ENCODE measurements at places on chromosomes 2 and 18.

DNA sequence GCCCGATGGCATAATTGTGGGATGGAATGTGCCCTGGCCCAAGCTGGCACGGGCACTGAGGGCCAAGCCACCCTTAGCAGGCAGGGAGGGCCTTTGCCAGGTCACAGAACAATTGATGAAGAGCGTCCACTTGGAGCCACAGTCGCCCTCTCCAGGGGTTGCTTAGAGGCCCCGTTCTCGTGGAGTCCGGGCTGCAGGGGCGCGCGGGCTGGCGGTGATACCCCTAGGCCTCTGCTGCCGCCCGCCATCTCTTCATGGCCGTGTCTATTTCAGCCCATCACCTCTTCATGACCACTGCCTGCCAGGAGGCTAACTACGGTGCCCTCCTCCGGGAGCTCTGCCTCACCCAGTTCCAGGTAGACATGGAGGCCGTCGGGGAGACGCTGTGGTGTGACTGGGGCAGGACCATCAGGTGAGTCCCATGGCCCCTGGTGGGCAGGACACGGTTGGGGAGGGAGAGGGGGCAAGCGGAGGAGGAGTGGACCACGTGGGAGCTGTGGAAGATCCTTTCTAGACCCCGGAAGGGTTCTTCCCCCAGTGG, 17.6 kb downstream of the RAMP1 start:
- DNase-seq = peak; percentile 8

GRCh38 chr2:26580751-26581150, 60.4 kb downstream of the CIB4 start:
- DNase-seq = no peak

- no peak for DNase-seq
These were observed 32.6 kb upstream of the E2F6 start for GRCh38 chr2:11498543-11499034.

- DNase-seq = no peak
These were observed 518.6 kb upstream of the FSIP2 start for GRCh38 chr2:185219981-185220380.

DNA sequence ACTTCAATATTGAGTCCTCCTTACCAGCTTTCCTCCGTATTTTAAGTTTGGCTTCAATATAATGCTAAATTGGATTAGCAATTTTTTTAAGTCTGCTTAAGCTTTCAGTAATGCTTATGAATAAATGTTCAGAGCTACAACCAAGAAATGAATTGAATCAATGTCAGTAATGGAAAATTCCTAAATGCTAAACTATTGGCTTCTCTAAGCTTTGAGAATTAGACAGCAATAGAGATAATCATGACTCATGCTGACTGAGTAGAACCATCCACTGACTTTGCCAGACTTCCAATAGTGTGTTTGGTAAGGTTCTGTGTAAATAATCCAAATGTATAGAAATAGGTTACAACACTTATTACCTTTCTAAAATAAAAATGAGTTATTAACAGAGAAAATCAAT, 8.9 kb upstream of the PDE1A start:
- DNase-seq = no peak

DNA sequence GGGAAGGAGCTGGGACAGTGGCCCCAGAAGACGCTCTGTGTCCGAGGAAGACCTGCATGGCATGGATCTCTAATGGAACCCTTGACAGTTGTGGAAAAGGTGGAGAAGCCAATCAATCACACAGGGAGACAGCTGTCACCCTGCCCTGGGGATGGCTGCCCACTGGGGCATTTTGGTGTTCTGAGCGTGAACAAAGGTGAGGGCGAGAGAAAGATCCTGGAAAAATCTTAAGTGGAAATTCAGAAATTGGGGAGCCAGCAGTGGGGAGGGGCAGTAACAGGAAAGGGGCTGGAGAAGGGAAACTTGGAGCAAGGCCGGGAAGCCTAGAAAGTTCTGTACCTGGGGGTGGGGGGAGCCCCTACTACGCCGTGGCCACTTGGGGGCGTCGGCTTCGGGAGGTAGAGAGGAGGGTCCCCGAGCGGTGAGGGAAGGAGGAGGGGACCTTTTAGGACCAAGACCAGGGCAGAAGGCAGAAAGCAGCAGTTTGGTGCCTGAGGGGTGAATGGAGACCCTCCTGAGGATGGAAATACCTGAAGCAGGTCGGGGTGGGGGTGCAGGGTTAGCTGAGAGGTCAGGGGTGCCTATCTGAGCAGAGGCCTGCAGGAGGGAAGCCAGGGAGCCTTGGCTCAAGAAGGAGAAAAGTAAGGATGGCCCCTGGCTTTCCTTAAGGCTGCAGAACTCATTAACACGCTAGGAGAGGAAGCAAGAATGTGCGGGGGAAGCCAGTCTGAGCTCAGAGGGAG, 30.0 kb downstream of the NGEF start:
- DNase-seq = peak; percentile 80

- no peak for DNase-seq
These were observed 68.0 kb downstream of the KLHL29 start for GRCh38 chr2:23452853-23453420.

DNA sequence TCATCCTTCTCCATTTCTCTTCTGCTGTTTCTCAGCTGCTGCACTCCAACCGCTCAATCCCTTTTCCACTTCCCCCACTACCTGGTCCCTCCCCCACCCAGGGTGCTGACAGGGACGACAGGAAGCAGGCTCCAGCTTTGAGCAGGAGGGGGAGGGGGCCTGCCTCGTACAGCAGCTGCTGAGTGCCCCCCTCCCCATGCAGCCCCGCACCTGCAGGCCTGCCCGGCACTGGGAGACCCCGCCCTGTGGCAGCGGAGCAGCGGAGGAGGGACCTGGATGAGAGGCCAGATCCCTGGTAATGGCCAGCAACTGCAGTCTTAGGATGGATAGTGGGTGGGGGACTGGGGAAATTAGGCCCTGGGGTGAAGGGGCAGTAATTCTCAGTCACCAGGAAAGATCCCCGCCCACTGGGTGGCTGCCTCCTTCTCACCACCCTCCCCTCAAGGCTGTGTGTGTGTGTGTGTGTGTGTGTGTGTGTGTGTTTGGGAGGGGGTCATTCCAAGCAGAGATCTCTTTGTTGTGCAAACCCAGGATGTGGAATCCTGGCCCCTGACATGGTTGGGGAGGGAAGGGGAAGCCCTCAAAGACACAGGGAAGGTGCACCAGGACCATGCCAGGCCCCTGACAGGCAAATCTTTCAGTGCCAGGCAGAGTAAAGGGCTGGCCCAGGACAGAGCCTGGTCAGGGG, 6.8 kb upstream of the CRYBA2 start:
- no peak for DNase-seq

DNA sequence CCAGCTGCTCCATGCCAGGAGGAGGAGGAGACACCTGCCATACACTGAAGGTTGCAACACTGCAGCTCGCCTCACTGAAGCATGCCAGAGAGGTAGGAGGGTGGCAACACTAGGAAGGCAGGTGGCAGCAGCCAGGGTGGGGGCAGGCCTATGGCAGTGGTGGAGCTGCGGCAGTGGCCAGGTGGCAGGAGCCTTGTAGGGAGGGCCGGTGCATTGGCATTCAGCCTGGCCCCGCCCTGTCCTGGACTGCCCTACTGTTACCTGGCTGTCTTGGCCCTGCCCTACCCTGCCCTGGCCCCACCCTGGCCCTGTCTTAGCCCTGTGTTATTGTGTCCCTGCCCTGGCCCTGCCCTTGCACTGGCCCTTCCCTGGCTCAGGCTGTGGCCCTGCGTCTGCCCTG, 7.4 kb upstream of the ANKRD62 start:
- peak; percentile 38 for DNase-seq

GRCh38 chr2:28378679-28379584, 13.7 kb upstream of the FOSL2 start:
- DNase-seq = no peak

- DNase-seq = no peak
These were observed 13.7 kb downstream of the COLEC11 start for GRCh38 chr2:3608373-3609278.

GRCh38 chr2:132732694-132733093, 62.7 kb upstream of the LYPD1 start:
- DNase-seq = no peak

GRCh38 chr2:40098786-40099470, 319.9 kb upstream of the THUMPD2 start:
- DNase-seq = no peak

DNA sequence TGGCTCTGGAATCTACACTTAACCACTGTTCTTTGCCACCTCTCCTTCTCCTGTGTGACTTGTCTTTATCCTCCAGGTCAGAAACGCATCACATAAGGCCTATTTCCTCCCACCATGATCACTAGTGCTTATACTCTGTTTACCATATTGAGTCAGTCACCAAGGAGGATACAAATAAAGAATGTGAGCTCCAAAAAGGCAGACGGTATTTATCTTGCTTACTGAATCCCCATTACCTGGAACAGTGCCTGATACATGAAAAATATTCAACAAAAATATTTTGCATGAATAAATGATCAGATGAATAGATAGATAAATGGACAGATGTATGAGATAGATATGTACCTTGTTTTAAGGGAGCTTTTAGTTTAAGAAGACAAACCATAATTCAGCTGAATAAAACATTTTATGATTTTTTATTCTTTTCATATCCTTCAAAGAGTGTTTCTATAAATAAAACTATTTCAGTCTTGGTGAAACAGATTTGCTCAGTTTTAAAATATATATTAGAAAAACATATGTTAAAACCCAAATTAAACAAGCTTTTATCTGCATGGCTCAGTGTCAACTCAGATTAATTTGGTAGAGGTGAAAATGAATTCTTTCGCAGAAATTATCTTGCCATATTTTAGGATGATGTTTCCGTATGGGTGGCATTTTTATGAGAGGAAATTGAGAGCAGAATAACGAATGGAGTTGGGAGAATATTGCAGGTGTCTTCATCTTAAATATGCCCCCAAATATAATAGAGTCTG, 799.9 kb downstream of the DCC start:
- no peak for DNase-seq

DNA sequence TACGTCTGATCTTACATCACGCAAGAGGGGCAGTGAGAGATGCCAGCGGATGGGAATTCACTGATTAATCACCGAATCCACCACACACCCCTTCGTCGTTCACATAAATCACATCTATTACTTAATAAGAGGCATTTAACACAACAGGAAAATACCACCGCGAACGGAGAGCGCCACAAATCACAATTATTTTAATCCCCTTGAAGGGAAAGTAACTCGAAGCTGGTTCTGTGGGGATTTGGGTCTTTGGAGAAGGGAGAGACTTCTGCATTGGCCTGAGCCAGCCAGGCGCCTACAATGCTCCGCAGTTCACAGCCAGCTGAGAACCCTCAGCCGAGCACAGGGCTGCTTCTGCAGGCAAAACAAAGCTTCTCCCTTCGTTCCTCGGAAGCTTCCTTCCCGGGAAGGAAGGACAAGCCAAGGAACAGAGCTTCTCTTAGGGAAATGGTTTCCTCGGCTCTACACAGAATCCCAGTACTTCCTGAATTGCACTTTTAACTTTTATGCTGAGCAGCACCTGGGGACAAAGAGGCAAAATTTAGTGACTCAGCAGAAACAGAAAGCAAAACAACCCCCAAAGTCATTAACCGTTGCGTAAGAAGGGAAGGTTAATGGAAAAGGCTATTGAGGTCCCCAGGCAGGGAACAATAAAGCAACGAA, at the start of gene LRP1B:
LRP1B (minus strand) TSS at position 7 of the 660 bp plus-strand sequence. CDS start 287 bp downstream, outside the sequence.
- peak; percentile 36 for DNase-seq

DNA sequence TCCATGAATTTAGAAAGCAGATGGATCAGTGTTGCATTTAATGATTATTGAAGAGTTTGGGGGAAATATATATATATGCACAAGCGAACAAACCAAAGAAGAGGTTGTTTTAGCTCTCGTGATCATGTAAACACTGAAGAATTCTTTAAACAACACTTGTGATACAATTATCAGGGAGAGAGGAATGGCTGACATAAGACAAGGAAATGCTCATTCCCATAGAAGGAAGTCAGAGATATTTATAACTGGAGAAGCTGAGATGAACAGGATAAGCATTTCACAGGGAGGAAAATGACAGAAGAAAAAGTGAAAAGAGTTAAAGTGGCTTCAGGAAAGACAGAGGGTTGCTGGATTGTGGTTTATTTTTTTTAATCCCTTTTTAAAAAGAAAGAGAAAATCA, 10.6 kb upstream of the COL6A3 start:
- no peak for DNase-seq

- no peak for DNase-seq
These were observed 264.2 kb downstream of the SS18 start for GRCh38 chr18:25825979-25826776.

DNA sequence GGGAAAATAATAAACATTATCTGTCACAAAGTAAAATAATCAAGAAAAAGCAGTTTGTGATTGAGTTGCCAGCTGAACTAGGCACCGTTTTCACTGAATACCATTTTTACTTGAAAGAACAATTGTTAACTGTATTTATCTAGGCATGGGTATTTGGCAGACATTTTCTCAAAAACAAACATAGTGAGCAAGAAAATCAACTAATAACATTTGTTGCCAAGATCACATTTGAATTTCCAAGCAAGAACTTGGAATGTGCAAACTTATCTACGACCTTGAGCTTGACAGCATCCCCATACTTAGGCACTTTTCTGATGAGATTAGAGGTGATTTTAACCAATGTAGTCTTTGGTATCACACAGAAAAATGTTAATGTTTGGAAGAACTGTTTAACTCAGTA, 16.7 kb downstream of the SS18 start:
- DNase-seq = no peak

- no peak for DNase-seq
These were observed 94.7 kb downstream of the MAP4K4 start for GRCh38 chr2:101792208-101792607.

DNA sequence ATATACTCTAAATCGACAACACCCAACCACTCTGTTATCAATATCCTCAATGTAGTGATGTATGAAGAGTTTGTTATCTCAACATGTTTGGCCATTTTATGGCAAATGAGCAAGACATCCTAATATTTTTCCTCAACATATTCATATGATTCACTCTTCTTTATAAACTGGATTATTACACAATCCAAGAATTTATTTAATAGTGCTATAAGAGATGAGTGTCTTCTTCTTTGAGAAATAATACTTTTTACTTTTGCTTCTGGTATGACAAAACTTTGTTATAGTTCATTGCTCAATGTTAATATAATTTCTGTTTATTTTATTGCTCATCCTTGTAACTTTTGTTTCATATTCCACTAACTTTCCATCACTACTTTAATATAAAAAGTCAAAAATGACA, 44.3 kb downstream of the SCN9A start:
- no peak for DNase-seq

GRCh38 chr2:198916548-198917080, 541.1 kb downstream of the SATB2 start:
- no peak for DNase-seq

- DNase-seq = peak; percentile 26
These were observed 45.4 kb downstream of the RABL2A start for GRCh38 chr2:113672326-113672932.

GRCh38 chr2:235594041-235594440, 100.2 kb downstream of the AGAP1 start:
- peak; percentile 38 for DNase-seq

DNA sequence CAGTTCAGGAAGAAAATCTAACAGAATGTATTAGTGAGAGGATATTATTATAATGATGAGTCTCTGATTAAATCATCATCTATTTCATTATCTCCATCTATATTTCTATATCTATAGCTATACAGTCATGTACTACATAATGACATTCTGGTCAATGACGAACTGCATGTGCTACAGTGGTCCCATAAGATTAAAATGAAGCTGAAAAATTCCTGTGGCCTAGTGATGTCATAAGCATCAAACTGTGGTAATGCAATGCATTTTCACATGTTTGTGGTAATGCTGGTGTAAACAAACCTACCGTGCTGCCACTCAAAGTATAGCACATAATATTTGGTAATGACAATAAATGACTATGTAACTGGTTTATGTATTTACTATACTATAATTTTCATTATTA, 1127.9 kb upstream of the CHAC2 start:
- DNase-seq = no peak
